ENCODE measurements at places on chromosomes 12 and 14.

DNA sequence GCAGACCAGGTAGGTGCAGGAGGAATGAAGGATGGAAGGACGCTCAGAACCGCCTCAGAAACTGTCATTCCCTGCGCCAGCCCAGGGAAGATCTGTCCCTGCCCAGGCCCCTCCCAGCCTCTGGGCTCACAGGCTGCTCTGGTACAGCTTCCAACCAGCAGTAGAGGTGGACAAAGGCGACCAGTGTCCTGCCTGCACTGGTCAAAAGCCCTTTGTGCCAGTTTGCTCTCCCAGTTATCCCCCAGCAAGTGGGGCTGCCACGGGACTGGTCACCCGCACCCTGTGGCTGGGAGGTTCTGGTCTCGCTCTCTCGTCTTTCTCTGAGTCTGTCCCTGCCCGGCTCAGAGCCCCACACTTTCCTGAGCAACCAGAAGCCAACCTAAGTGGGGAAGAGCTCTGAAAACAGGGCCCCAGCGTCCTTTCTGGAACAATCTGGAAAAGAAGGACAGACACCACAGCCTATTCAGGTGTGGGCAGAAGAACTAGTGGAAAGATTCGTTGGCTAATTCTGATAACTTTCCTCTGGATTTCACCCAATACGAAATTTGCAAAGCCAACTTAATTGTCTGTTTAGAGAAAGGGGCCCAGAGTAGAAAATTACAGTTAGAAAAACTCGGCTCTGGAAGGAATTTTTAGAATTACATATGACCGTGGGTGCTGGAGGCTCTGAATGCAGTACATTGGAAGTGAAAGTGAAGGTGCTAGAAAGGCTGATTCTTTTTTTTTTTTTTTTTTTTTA is 21.7 kb downstream of the SNRNP35 start:
- no peak for DNase-seq

DNA sequence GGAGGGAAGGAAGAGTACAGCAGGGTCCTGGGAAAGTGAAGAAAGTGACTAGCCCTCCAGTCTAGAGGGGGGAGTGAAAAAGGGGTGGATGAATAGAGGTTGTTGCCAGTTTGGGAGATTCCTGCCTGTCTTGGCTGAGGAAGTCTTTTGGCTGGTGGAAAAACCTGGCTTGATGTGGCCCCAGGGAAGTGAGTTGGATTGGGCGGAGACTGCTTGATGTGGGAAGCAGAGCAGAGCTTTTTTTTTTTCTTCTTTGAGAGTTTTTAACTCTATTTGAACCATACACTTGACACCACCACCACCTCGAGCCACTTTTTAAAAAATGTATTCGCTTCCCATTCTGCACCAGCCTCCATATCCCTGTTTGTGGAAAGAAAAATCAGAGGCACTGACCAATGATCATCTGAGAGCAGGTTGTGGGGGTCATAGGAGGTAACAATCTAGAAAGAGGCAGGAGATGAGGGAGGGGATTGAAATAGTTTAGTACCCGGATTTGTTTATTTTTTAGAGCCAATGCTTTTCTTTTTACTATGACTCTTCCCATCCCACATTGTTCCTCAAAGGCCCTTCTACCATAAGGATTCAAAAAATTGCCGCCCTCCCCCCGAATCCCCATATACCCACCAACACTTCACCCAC is 690 bp upstream of the DTX3 start:
- no peak for DNase-seq

- no peak for DNase-seq
Observed at GRCh38 chr12:94725375-94726168, 75.2 kb upstream of the TMCC3 start.

DNA sequence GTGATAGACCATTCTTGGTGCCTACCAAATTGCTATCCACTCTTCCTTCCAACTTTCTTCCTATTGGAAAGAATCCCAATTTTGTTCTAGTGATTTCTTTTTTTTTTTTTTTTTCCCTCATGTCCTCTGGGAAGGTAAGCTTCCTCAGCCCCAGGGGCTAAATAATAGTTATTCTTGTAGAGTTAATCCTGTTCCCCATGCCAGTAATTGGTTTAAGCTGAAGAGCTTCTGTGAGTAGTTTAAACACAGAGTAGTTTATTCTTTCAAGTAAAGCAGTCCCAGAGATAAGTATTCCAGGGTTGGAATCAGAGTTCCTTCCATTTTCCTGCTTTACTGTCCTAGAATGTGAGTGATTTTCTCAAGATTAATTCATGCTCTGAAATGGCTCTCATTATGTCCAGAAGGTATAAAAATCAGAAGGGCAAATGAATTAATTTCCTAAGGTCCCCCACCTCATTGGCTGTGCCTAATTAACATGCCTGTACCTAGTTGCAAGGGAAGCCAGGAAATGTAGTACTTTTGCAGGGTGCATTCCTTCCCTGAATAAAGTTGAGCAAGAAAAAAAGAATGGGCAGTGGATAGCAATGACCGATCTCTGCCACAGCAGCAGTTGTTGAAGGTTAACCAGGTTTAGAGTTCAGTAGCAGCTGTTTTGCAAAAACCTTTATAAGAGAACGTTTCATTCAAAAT is 97.8 kb downstream of the PLEKHA5 start:
- no peak for DNase-seq

- DNase-seq, result no peak
Observed at GRCh38 chr14:22919601-22919921, 612 bp upstream of the RBM23 start.

GRCh38 chr14:93511001-93511400 is 80.3 kb downstream of the UNC79 start:
- DNase-seq, result no peak

DNA sequence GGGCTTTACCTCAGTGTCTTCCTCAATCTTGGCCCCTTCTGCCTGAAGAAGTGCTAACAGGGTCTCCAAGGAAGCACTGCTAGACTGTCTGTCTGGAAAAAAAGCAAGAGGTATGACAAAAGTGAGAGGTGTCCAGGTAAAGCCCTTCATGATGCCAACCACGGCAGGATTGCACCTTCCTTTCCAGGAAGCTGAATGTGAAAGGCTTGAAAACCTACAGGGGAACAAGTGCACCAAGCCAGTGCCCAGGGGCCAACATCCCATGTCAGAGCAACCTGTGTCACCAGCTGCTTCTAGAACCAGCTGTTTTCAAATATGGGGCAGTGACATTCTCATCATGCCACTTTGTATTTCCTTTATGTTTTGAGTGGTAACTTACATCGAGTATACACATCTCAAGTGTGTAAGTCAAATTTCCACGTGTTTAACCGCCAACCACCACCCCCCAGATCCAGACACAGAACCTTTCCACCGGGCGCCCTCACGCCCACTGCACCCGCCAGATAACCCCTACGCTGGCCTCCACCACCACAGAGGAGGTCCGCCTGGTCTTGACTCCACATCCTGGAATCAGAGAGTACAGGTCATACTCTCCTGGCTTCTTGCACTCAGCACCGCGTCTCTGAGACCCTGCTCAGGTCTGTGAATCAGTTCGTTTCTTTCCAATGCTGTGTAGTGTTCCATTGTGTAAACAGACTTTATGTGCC is 27.3 kb downstream of the VPS37B start:
- DNase-seq, result no peak

DNA sequence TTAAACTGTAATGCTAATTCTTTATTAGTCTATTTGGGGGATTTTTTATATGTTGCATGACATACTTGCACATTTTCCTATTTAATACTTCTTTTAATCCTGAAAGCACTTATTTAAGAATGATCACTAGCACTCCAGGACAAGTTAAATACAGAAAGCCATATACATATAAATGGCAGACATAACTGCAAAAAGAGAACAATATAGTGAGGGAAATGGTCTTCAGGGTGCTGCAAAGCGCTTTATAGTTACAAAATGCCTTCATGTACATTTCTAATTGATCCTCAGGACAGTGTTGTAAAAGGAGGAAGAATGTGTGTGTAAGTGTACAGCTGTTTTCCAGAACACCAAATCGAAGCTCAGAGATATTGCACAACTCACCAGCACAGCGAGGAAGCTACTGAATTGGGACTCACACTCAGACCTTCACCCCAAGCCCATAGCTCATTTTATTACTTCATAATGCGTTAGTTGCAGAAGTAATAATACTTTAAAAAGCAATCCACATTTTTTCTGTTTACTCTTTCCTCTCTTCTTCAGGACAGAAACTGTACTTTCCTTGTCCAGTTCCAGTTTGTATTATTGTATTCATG is 428.2 kb downstream of the RAD51B start:
- no peak for DNase-seq

DNA sequence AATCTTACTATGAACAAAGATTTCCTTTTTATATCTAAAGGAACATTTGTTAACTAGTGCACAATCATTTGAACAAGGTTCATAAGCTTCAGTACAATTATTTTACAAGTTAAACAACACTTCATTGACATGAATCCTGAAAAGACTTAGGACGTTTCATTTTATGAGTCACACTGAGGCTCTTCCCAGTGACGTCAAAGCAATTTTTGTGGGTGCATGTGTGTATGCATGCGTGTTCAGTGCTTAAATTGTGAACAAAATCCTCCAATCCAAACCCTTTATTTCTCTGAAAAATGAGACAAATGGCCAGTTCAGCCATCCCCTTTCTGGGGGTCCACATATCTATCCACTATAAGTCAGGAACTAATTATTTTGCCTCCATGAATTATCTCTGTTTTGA is 2.9 kb downstream of the LMNTD1 start:
- DNase-seq, result no peak

GRCh38 chr12:107522692-107523477 is 162.7 kb upstream of the PWP1 start:
- DNase-seq, result no peak

DNA sequence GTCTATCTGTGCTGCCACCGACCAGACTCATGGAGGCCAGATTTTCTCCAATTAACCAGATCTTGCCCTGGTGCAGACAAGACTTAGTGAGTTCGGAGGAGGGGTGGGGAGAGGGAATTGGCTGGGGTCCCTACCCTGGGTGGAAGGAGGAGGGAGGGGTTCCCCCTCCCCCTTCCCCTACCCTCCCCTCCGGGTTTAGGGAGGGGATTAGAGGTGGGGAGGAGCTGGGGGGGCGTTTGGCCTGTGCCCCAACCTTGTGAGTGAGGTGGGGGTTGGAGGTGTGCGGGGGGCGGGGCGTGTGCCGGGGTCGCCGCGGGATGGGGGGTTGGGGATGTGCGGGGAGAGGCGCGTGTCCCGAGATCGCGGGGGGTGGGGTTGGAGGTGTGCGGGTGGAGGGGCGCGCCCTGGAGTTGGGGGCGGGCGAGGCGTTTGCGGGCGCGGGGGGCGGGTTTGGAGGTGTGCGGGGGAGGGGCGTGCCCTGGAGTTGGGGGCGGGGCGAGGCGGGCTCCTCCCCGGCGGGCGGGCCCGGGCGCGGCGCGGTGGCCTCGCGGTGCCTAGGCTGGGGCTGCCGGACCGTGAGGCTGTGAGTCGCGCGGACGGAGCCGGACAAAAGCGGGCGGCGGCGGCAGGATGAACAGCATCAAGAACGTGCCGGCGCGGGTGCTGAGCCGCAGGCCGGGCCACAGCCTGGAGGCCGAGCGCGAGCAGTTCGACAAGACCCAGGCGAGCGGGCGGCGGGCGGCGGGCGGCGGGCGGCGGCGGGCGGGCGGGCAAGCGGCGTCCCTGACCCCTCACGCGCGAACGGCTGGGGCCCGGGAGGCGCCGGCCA is at the start of gene HIP1R:
Gene HIP1R, plus strand, starts transcription at position 537 of the 829 bp plus-strand sequence. Its CDS starts 94 bp downstream, at position 631.
- DNase-seq, result no peak

DNA sequence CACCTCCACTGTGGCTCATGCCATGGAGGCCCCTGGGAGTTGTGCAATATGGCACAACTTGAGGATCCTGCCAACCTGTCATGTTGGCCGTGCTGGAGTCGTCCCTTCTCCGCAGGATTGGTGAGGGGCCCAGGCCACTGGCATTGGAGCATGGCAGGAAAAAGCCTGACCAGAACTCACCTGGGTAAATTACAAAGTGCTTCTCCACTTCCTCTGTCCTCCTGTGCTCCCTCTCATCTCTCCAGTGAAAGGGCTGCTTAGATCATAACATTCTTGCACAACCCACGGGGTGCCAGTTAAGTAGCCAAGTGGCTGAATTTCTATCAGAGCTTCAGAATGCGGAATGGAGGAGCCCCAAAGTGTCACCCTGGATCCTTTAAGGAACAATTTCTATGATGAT is 381.0 kb downstream of the DPF3 start:
- no peak for DNase-seq

- DNase-seq, result no peak
Observed at GRCh38 chr12:105110851-105111250, 3.3 kb downstream of the WASHC4 start.

DNA sequence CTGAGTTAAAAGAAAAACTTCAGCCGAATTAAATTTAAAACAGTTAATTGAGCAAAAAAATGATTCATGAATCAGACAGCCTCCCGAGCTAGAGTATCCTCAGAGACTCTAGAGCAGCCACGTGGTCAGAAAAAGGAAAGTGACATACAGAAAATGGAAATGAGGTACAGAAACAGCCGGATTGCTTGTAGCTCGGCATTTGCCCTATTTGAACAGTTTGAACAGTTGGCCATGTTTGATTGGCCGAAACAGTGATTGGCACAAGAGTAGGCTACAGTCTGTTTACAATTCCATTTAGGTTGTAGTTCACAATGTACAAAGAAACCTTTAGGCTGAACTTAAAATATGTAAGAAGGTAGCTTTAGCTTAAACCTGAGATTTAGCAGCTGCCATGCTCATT is 12.9 kb upstream of the OXA1L start:
- no peak for DNase-seq

DNA sequence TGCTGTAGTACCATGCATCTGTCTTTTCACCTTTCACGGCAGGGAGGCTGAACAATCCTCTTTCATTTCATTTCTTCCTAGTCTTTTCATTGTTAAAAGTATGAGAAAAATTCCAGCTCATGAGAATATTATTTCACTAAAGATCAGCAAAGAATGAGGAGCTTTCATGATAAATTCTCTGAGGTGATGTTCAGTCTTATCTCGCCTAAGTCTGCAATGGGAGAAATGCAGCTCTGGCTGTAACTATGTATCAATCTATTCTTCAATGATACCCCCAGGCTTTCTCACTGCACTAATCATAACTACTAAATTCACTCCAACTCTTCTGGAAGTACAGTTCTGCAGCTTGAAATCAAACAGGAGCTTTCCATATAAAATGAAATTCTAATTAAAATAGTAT is 15.7 kb downstream of the FOXG1 start:
- DNase-seq, result no peak

- DNase-seq, result no peak
Observed at GRCh38 chr12:62767496-62767895, 167.5 kb downstream of the PPM1H start.

DNA sequence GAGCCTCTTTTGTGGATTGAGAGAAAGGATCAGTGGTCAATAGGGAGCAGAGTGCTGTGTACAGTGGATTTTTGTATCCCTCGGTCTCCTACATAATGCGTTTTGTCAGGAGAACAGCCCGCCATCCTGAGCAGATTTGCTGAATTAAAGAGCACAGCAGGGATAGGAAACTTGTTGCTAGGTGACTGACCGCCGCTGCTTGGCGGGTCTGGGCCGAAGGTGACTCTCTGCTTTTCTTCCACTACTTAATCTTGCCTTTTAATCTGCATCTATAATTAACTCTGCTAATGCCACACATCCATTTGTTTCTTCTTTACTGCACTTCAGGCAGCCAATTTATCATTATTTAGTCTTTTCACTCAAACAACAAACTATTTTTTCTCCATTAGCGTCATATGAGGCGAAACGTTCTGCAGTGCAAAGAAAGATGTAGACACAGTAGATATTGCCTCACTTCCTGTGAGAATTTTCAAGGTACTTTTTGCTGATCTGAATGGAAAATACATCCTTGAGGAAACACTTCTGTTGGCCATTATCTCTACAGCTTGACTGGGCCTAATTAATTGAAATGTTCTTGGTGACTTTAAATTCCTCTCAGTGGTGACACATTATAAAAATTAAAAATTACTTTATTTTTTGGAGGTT is 108.0 kb downstream of the PPM1A start:
- no peak for DNase-seq
